Stimulated activated CD8-positive, alpha-beta memory T cell treated with anti-CD3 and anti-CD28 coated beads, Interleukin-7, amount 100 ng/mL, for 1 hour (primary cell): ENCODE measurements at places on chromosomes 12 and 14.

DNA sequence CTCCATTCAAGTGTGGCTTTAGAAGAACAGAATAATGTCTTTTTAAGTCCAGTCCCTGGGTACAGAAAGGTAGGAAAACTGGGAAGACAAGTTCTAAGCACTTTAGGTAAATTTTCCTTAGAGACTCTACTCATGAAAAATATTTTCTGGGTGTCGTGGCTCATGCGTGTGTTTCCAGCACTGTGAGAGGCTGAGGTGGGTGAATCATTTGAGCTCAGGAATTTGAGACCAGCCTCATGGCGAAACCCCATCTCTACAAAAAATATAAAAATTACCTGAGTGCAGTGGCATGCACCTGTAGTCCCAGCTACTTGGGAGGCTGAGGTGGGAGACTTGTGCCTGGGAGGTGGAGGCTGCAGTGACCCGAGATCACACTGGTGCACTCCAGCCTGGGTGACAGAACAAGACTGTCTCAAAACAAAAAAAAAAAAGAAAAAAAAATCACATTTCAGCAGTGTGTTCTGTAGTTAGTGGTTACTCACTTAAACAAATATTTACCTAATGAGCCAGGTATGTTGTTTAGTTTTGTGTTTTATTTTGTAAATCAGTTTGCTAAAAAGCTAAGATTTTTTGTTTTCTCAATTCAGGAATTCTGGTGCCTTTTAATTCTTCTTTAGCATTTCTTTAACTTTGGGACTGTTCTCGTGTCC, 52.3 kb upstream of the RD3L start:
- no peak for DNase-seq

- no peak for DNase-seq
Observed at GRCh38 chr12:130748786-130749185, 32.7 kb upstream of the RIMBP2 start.

- DNase-seq = no peak
Observed at GRCh38 chr12:99600388-99600787, 47.2 kb upstream of the GARIN6 start.

- DNase-seq = no peak
Observed at GRCh38 chr14:99513946-99514551, 32.8 kb downstream of the CCNK start.

DNA sequence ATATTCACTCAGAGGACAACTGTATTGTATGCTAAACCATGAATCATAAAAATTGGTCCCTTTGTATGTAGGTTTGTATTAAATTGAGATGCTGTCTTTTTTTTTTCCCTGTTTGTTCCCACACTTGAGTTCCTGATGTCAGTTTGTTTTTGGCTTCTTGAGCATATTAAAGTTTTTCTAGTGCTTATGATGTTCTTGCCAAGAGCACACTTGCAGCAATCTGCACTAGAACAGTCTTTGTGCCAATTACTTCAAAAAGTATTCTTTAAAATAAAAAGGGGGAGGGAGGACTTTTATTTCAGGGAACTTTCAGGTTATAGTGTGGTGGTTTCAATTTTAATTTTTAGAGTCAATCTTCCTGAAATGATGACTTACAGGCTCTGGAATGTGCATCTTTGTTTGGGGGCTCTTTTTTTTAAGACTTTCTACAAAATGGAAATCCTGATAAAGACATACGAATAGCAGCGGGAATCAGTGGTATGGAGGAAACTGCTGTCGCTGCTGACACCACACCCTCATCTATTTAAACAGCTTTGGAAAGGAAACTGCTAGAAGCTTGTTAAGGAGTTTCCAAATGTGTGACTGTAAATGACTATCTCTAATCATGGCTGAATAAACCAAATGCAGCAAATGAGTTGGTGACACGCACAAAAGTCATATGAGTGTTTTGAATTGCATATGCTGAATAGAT, 188.6 kb downstream of the EGLN3 start:
- no peak for DNase-seq

DNA sequence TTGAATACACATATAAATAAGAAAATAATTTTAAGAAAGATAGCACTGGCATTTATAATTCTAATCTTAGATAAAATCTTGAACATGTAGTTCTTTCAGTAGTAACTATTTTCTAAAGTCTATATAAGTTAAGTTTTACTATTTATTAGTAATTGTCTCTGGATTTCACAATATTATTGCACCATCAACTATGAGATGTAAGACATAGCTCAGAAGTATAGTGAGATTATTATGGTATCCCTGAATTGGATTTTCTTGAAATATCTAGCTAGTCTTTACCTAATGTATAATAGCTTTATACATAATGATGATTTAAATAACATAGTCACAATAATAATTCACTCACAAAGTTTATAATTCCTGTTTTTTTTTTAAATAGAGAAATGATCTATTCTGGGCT, 6.7 kb downstream of the CLEC12A start:
- no peak for DNase-seq

DNA sequence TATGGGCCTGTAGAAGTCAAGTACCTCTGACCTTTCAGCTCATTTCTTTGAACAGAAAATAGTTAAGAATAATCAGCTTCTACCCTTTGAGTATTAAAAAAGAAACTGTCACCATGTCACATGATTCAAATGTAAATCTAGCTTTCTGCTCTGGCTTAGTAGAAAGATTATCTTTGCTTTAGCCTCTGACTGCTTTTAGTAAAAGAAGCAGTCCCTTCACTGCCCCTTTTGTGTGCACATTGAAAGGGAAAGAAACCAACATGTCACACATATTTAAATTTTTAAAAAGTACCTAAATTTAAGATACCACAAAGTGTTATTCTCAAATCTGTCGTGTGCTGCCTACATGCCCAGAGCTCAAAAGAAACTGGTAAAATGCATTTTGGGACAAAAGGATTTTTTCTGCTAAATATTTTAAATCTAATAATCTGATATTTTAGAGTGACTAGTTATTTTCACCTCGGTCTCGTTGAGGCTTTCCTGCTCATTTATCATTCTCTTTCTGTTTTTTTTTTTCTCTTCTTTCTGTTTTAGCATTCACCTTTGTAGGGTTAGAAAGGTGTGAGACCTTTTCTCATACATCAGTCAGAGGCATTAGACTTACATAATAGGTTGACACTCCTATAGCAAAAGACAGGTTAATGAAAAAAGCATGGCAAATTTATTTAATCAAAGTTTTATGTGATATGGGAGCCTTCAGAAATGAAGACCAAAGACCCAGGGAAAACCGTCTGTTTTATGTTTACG, 41.3 kb downstream of the SLC16A7 start:
- no peak for DNase-seq

DNA sequence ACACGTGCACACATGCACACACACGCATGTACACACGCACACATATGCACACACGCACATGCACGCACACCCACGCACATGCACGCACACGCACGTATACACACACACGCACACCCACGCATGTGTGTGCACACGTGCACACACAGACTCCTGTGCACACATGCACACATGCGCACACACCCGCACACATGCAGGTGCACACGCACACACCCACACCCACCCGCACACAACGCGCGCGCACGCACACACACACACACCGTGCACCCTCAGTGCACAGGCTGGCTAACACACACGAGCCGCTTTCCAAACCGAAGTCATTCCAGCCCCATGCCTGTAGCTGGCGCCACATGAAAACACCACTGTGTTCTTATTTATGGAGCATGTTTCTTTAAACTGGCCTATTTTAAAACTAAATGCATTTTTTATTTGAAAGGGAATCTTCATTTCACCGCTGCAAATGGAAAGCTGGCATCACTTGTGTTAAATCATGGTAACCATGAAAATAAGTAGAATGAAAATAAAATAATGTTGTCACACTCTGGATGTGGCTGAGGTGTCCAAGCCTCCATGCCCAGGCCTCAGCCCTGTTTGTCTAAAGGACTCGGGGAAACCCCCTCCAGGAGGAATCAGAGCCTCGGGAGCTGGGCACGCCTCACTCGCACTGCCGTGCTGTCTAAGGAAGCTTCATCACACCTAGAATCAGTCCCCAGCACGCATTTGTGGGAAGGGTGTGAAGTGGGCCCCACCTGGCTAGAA, 45.1 kb downstream of the GALNT9 start:
- no peak for DNase-seq

DNA sequence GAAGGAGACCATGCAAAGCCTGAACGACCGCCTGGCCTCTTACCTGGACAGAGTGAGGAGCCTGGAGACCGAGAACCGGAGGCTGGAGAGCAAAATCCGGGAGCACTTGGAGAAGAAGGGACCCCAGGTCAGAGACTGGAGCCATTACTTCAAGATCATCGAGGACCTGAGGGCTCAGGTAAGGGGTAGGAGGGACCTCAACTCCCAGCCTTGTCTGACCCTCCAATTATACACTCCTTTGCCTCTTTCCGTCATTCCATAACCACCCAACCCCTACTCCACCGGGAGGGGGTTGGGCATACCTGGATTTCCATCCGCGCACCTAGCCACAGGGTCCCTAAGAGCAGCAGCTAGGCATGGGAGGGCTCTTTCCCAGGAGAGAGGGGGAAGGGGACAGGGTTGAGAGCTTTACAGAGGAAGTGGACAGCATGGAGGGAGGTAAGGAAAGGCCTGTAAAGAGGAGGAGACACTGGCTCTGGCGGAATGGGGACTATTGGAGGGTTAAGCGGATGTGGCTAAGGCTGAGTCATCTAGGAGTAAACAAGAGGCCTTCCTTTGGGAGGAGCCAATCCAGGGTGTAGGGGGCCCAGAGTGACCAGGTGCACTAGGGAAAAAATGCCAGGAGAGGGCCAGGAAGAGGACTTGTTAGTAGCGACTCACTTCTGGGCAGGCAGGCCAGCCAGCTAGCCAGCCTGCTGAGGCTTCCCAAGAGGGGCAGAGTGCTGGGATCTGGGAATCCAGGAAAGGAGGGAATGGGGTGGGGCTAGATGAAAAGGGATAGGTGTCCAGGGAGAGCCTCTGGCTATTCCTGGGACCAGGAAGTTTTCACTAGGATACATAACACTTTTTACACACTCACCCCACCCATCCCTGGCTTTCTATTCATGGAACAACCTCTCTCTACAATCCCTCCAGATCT, 754 bp downstream of the KRT18 start:
- no peak for DNase-seq

GRCh38 chr14:58356268-58356667, 39.5 kb upstream of the TOMM20L start:
- DNase-seq = no peak

DNA sequence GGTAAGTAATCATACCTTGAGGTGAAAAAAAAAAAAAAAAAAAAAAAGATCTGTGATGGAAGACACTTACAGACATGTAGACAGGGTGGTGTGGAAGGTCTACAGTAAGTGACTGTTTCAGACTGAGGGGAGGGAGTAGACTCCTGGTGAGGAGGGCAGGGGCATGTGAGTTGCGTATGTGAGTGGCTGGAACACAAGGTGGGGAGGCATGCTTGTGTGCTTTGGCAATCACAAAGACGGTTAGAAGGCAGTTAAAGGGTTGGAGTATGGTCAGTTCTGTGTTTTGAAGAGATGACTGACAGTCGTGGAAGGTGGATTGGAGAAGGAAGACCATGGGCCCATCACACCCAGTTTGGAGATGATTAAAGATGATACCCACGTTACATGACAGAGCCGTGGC, 65.2 kb downstream of the ETV6 start:
- DNase-seq = no peak

DNA sequence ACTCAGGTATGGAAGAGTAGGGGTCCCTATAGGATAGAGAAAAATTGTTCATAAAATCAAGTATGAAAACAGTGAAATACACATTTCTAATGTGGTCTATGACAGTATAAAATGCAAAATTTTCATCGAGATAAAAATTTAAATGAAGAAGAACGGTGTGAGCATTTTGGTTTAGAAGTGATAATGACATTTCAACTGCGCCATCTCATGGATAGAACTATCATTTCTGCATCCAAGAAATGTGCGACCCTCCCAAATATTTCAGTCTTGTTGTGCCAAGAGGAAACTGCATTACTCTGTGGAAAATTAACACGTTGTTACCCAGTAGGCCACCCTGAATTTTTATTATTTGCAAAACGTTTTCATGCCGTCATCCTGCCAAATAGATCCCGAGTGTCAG, 108.8 kb downstream of the CRACR2A start:
- DNase-seq = no peak

- peak; percentile 2 for DNase-seq
Observed at GRCh38 chr14:102592763-102593060, 263 bp downstream of the RCOR1 start.

- DNase-seq = no peak
Observed at GRCh38 chr12:50187084-50187900, 20.1 kb upstream of the CERS5 start.
